ENCODE measurements at places on chromosomes 7 and 10.

- no peak for DNase-seq
Measured at GRCh38 chr10:132294561-132295318, 13.0 kb downstream of the STK32C start.

- no peak for DNase-seq
Measured at GRCh38 chr7:148581624-148582023, 8.9 kb upstream of the C7orf33 start.

DNA sequence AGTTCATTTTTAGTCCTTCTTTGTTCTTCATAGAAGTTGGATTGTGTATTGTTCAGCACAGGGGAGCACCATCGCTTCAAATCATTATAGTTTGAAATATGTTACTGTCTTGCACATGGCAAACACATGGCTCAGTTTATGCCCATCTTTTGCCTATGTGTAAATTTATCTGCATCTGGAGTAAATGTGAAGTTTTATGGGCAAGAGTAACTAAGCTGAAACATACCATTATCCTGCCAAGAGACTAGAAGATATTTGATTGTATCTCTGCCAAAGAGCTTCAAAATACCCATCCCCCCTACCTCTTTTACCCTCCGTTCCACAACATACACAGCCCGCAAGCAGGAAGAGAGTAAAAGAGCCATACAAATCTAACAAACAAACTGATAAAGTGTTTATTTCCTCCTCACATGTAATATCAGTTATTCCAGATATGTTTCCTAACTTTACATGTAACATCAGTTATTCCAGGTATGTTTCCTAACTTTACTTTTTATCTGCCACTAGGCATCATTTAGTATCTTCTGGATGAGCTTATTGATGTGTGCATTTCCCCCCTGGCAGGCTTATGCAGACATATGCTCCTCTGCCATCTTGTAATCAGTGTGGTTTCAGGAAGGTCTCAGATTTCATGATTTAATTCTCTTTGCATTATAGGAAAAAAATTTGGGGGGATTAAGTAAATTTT is 127.7 kb downstream of the SRI start:
- no peak for DNase-seq

DNA sequence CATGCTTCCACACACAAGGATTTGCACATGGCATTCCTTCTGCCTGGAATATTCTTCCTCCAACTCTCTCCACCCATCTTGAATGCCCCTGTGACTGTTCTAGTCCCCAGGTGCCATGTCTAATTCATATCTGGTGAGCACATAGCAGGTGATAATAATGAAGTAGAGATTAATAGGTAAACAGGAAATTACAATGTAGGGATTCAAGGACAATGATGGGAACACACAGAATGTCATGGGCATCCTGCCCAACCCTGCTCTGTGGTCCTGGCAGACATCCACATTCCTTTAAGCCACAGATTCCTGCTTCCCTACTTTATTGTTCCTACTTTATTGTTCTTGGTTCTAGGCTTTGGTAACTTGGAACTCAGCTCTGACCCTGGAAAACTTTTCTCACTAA is 115.8 kb downstream of the THSD7A start:
- no peak for DNase-seq
